ENCODE measurements at places on chromosomes 7 and 10.

GRCh38 chr7:41582116-41582515 lies 120.8 kb downstream of the INHBA start:
- DNase-seq: no peak

GRCh38 chr10:19819419-19820033 lies 3.3 kb downstream of the PLXDC2 start:
- peak; percentile 60 for DNase-seq

- DNase-seq: no peak
These were observed 23.0 kb upstream of the AFAP1L2 start for GRCh38 chr10:114427124-114427852.

DNA sequence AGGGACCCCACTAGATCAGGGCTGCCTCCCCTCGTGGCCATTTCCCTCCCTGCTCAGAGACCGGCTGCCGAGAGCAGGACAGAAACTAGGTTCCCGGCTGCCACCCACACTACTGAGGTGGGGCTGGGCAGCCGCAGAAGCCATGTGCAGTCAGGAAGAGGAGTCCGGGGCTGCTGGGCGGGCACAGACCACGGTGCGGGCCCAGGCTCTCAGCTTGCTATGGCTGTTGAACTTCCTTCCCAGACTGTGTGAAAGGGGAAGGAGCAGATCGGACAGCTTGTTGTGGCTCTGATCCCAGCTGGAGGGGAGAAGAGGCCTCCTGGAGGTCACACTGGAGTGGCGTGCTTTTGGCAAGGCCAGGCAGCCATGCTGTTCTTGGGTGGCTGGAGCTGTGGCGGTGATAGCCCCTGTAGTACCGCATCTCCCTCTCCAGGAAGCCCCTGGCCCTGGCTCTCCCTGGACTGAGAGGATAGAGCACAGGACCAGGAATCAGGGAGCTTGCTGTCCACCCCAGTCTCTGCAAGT lies 56.8 kb downstream of the HK1 start:
- DNase-seq: peak; percentile 23

DNA sequence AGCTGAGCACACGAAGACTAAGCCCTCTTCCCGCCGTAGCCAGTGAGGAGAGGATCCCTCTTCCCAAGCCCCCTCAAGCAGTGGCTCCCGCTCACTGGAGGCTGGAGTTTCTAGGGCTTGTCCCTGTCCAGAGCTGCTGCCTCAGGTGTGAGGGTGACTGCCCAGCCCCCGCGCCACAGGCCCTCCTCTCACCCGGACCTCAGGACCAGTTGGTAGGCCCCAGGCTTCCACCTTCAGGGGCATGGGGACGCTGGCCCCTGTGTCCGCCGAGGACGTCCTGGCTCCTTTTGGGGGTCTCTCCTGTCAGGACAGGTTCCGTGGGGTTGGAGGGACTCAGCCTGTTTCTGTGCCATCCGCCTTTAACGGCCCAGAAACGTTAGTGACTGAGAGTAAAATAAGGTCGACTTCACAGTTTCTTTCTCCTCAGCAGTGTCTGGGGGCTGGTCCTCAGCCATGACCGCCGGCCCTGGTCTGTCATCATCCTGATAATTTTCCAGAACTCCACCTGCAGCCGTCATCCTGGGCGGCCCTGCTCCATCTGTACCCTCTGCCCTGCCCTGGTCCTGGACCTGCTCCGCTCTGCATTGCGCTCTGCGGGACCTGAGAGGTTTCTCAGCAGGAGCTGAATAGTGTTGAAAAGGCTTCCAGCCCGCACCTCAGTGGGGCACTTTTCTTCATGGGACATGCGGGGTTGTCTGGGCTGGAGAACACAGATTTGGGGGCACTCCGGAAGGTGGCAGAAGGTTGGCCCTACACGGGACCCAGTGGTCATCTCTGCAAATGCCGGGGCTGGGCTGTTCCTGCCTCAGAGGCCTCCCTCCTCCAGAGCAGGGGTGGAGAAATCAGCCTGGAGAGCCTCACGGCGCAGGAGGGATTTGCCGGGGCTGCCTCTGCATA lies 36.0 kb upstream of the FAM20C start:
- DNase-seq: no peak

GRCh38 chr7:28573651-28574301 lies 161.5 kb downstream of the CREB5 start:
- DNase-seq: no peak

- no peak for DNase-seq
These were observed 97.6 kb downstream of the KIAA1217 start for GRCh38 chr10:24306507-24306875.

DNA sequence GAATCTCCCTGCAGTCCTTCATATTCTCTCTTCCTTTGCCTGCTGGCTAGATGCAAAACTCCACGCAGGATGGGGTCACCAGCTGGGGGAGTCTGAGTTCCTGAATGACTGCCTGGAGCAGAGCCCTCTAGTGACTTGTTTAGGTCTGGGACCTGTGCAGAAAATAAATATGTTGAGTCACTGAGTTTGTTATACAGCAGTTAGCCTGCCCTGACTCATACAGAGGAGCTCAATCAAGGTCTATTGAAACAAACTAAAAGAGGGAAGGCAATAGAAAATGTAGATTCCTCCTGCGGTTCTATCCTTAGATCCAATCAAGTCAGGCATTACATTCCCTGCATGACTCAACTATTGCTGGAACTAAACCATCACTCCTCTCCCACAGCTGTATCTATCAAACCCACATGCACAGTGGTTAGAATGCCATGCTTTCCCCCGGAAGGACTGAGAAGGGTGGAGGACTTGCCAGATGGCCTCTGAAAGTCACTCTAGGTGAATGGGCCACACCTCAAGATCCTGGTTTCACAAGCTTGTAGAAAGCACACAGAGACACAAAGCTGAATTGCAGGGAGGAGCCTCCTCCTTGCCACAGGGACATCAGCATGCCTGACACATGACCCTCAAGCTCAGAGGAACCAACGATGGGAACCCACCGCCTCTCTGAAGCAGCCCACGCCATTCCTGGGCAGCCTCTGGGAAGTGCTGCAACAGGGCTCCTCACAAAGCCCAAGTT lies 73.9 kb downstream of the SH3PXD2A start:
- no peak for DNase-seq

- no peak for DNase-seq
These were observed 19.7 kb downstream of the DNAJC12 start for GRCh38 chr10:67818323-67818722.

DNA sequence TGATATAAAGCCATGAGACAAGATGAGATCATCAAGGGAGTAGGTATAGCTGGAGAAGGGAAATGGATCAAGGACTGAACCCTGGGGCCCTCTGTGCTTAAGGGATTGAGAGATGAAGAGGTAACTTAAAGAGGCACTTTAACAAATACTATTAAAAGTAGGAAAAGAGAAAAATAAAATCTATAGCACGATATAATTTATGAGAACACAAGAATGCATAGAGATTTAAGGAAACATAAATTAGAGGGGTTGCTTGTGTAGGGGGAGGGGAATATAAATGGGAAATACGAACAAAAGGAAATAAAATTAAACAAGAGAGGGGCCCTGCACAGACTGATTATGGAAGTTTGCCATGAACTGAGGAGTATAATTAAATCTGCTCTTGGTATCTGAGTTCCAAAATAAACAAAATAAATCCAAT lies 15.6 kb upstream of the LRRC17 start:
- no peak for DNase-seq

DNA sequence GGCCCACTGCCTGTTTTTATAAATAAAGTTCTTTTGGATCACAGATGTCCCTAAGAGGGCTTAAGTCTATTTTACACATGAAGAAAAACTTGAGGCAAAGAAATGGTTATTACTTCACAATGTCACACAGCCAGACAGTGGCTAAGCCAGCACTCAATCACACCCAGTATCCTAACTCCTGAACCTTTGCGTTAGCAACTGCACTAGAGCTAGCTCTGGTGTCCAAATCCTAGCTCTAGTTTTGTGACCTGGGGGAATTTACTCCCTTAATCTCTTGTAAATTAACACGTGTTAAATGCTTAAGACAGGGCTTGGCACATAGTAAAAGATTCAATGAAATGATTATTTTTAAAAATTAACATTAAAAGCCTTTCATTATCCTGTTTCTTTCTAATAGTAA lies 49.0 kb upstream of the TPK1 start:
- DNase-seq: no peak

GRCh38 chr10:126252884-126253610 lies 135.2 kb downstream of the ADAM12 start:
- DNase-seq: peak; percentile 63

DNA sequence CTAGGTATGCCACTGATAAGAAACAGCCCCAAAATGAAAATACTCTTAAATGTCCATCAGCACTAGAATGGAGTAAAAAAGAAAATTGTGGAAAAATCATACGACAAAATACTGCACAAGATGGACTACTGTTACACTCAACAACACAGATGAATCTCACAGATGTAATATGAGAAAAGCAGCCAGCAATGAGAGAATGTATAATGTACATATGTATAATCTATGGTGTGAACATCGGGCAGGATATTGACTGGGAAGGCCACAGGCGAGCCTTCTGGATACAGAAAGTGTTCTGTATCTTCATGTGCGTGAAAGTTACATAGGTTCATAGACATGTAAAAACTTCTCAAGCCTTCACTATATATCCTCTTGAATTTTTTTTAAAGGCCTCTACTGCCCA lies 212.6 kb downstream of the PARD3 start:
- DNase-seq: no peak
